ENCODE measurements at places on chromosomes 11 and 22.
A peak's percentile ranks its signal among the peaks of the same experiment; 100 is the strongest.

- DNase-seq: no peak
Measured at GRCh38 chr22:32627091-32627490, 152.5 kb downstream of the FBXO7 start.

DNA sequence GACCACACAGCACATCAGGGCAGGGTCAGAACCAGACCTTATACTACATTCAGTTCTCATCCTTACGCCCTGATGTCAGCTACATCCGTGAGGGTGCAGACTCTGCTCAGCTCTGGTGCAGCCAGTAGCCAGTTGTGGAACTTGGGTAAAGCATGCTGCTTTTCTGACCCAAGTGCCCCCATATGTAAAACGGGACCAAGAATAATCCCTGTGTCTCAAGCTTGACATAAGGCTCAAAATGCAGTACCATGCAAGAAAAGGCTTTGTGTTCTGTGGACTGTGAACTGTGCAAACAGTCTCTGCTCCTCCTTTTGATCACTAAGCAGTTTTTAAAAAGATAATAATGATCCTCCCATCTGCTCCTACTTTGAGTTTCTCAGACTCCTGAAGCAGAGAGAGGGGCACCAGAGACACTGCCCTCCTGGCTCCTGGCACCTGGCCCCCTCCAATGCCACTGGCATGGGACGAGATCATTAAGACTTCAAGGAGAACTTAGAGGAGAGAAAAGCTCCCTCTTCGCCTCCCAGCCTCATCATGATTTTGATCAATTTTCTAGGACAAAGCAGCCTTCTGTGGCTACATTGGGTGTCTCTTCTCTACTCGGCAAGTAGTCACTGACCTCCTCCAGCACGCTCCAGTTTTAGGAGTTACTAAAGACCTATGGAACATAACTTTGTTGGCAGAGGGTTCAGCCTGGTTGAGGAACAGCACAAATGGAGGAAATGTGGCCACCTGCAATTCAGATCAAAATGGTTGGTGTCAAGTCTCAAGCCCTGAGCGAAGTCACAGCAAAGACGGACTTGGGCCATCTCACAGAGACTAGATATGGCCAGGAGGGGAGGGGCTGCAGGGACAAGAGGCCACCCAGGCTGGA lies 23.9 kb downstream of the IL10RA start:
- DNase-seq: no peak

DNA sequence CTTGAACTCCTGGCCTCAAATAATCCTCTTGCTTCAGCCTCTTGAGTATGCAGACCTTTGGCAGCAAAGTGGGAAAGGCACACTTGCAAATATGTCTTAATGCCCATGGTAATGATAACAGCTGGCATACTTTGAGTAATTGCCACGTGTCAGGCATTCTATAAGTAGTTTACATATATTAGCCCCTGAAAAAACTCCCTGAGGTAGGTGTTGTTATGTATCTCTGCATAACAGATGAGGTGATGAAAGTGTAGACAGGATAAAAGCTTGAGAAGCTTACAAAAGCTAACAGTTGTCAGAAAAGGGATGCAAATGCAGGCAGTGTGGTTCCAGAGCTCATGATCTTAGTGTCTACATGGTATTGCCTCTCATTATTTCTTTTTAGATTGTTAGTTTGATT lies 291.1 kb upstream of the C11orf87 start:
- no peak for DNase-seq

DNA sequence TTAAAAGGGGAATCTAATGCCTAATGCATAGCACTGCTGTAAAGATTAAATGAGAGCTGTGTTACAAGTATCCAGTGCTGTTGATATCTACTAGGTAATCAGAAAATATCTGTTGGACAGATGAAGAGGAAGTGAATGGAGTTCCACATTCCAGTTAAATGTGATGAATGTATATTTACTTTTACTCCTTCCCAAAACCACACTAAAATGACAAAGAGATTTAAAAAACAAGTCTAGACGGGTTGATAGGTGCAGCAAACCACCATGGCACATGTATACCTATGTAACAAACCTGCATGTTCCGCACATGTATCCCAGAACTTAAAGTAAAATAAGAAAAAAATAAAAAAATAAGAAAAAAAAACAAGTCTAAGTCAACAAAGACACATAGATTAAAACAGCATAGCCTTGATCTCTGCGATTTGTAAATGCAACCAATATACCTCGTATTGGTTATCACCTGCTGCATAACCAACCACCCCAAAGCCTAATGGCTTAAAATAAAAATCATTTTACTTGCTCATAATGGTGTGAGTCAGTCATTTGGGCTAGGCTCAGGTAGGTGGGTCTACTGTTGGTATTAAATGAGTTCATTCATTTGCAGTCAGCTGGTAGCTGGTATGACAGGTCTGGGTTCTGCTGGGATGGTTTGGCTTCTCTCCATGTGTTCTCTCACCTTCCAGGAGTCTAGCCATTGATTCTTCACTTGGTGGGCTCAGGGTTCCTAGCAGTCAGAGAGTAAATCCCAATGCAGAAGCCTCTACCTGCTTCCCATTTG lies 39.7 kb upstream of the SLC6A5 start:
- DNase-seq: no peak

DNA sequence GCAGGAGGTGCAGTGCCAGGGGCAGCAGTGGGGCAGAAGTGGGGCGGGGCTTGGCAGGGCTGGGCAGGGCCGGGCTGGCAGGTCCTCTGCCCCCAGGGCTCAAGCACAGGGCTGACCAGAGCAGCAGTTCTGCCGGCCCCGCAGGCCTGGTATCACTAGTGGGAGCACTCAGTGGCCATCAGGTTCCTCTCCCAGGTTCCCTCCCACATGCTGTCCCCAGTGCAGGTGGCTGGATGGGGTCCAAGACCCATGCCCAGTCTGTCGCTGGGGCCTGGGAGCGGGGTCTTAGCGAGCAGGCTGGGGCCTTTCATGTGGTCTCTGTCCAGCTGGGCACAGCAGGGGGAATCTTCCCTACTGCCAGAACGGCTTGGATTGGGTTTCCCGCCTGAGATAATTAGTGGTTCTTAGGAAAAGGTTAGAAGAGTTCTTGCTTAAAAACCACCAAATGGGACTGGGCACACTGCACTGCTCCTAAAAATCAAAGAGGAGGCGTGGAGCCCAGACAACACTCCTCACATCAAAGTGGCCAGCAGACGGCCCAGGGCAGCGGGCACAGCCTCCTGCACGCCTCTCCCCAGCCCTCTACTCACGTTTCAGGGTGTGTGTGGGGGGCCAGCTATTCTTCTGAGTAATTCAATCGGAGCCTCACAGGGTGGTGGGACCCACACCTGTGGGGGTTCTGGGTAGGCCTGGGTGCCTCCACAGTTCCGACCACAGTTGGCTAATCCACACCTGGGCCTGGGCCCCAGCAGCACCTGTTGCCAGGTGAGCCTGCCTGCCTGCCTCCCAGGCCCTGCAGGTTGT lies 45.6 kb downstream of the TPCN2 start:
- DNase-seq: no peak

- peak; percentile 14 for DNase-seq
Measured at GRCh38 chr11:67699521-67699920, 25.1 kb upstream of the ALDH3B2 start.

GRCh38 chr11:72472765-72473164 lies 38.4 kb upstream of the CLPB start:
- DNase-seq: no peak

- no peak for DNase-seq
Measured at GRCh38 chr22:38273135-38273826, 471 bp upstream of the TMEM184B start.

GRCh38 chr11:126256216-126256615 lies 12.5 kb downstream of the SRPRA start:
- no peak for DNase-seq

DNA sequence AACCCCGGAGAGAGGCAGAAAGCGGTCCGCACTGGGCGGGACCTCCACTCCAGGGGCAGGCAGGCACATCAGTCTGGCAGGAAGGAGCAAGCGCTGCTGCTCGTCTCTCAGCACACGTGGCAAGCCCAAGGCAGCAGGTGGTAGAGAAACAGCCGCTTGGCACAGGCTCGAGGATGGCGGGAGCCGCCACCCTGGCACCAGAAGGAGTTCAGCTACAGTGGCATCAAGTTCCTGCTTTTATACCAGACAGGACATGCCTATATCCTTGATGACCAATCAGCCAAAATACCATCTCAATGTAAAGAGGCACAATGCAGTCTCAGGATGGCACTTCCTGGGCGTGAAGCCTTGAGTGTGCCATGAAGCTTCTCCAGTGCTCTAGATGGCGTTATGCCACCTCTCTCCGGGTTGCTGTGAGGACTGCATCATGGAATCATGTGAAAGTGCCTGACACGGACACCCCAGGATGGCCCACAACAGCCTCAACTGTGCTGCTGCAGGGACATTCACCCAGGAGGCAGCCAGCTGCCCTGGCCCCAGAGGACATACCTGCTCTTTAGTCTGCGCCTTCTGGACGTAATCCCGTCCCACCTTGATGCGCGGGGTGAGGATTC lies 64.8 kb downstream of the APOL1 start:
- DNase-seq: no peak

DNA sequence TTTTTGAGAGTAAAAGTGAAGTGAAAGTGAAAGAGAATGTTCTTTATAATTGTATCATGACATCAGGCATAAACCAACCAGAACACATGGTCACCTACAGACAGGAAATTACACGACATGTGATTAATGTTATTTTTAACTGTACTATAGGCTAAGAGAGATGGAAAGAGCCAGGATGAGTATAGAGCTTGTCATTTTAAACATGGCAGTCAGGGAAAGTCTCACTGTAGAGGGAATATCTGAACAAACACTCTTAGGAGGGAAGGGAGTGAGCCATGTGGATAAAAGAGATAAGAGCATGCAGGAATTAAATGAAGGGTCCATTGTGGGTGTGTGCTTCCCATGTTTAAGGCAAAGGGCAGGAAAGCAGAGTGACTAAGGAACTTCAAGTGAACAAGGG lies 599.1 kb upstream of the FAT3 start:
- DNase-seq: peak; percentile 25

- DNase-seq: no peak
Measured at GRCh38 chr11:11763796-11764422, 77.9 kb upstream of the USP47 start.

DNA sequence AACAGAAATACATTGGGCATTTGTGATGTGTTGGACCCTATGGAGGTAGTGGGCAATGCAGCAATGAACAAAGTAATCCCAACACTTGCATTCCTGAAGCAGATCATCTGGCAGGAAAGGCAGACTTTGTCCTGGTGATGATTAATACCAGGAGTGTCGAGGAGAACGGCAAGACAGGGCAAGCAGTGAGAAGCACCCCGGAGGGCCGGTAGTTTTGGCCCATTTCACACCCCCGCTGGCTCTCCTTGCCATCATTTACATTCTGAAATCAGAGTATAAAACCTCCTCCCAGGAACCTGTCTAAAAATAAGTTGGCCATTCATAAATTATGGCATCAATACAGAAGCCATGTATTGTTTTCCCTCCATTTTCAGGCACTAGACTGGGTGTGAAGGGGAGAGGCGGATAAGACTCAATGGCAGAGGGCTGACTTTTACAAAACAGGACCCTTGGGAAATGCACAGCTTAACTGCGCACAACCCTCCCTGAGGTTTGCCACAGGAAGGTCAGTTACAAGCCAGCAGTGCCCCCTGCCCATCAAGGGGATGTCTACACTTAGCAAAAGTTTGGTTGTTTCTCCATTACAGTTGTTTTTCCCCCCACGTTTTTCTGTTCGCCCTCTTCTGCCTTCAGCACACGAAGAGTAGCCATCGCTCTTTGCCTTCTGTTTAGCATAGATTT lies 55.6 kb downstream of the OPCML start:
- DNase-seq: no peak

DNA sequence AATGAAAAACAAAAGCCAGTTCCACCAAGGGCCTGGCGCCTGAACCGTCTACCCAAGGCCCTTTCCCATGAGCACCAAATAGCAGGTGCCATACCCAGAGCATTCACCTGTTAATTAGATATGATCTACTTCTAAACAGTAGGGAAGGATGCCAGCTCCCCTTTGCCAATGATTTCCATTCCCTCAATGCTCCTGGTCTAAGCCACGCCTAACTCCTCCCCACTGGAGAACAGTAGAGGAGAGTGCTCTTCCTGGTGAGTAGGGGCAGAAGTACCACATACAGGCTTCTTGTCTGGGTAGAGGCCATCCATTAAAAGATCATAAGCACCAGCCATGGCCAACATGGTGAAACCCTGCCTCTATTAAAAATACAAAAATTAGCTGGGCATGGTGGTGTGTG lies 40.7 kb downstream of the PACSIN2 start:
- DNase-seq: no peak

DNA sequence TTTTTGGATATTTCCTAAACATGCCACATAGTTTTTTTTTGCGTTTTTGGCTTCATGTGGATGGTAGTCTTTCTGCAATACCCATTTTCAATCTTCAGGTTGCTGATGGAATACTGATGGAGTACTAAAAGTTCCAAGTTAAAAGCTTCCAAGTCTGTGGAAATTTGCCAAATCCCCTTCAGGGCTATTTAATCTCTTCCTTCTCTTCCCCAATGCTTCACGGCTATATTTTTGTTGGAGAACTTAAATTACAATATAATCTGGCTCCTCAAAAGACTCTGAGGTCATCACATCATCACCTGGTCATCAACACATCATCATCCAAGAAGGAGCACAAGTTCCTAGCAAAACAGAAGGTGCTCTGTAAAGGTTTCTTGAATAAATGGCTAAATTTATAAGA lies 881.0 kb upstream of the TENM4 start:
- DNase-seq: no peak

DNA sequence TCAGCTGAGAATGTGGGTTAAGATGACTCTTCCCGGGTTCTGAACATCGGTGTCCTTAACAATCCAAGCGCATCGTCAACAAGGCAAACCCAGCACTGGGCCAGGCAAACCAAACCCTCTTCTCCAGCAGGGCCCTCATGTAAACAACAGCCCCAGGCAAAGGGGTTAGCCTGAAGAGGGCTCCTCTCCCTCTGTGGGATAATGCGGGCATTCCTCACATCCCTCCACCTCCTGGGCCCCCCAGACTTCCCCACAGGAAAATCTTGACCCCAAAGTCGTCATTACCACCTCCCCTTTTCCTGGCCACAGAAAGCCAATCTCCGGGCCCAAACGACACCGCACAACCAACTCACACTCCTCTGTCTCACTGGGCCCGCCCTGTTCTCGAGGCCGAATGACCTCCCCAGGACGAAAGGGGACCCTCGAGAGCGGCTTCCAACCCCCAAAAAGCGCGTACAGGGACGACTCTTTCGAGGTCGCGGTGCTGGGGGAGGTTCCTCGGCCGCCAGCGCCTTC lies 566 bp downstream of the DDB1 start:
- DNase-seq: no peak

- DNase-seq: no peak
Measured at GRCh38 chr11:92740276-92740675, 229.2 kb upstream of the MTNR1B start.

DNA sequence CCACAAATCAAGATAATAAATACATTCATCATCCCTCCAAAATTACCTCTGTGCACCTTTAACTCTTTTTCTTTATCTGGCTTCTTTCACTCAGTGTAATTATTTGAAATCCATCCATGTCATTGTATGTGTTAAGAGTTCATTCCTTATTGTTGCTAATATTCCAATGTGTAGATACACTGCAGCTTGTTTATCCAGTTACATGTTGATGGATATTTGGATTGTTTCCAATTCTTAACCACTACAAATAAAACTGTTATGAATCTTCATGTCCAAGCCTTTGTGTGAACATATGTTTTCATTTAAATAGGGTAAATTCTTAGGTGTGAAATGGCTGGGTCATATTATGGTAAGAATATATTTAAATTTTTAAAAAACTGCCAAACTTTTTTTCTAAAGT lies 323.3 kb upstream of the NCAM1 start:
- no peak for DNase-seq
